KBM-7 (cell line): ENCODE measurements at places on chromosomes 4 and X.

GRCh38 chrX:45774961-45775360 lies 574.3 kb upstream of the DIPK2B start:
- DNase-seq = no peak

- peak; percentile 35 for DNase-seq
Observed at GRCh38 chr4:152784490-152785350, 5.0 kb downstream of the ARFIP1 start.

- DNase-seq = no peak
Observed at GRCh38 chr4:75180790-75181776, 248.2 kb downstream of the PARM1 start.

DNA sequence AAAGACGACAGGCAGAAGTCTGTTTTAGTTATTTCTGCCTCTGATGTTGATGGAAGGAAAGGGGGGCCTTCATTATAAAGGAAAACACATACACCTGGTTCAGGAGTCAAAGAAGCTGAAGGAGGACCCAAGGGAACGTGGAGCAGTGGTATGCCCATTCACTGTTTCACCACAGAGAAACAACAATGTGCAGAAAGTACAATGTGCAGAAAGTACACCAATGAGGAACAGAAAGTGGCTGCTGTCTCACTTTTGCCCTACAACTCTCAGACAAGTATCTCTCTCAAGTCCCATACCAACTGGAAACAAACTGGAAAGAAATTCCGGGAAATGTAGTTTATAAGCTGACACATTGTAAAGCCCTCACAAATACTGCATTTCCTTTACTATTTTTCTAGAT lies 564.5 kb downstream of the TRAM1L1 start:
- no peak for DNase-seq

DNA sequence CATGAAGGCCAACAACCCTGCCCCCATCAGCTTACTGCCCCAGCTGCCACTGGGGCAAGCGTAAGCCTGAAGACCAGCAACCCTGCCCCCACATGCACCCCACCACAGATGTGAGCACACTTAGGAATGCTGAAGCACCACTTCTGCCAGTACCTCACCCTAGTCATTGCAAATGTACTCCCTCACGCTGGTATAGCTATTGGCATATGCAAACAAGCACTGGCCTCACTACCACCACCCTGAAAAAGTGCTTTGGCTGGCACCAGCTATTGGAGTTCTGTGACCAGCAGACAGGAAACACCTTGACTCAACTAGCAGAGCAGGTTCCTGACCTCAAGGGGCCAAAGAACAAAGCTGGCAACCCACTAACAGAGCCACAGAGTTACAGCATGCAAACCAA lies 534.4 kb upstream of the POU3F4 start:
- no peak for DNase-seq
